ENCODE measurements at places on chromosomes 13 and 19.

- H3K4me1 ChIP-seq, result no peaks in the 10 kb centered on the region
- no peak for DNase-seq
- H3K27me3 ChIP-seq, result no peaks in the 10 kb centered on the region
- no peak overlapping the region for H3K27ac ChIP-seq
These were observed 820.5 kb upstream of the ATXN8OS start for GRCh38 chr13:69287050-69287698.

DNA sequence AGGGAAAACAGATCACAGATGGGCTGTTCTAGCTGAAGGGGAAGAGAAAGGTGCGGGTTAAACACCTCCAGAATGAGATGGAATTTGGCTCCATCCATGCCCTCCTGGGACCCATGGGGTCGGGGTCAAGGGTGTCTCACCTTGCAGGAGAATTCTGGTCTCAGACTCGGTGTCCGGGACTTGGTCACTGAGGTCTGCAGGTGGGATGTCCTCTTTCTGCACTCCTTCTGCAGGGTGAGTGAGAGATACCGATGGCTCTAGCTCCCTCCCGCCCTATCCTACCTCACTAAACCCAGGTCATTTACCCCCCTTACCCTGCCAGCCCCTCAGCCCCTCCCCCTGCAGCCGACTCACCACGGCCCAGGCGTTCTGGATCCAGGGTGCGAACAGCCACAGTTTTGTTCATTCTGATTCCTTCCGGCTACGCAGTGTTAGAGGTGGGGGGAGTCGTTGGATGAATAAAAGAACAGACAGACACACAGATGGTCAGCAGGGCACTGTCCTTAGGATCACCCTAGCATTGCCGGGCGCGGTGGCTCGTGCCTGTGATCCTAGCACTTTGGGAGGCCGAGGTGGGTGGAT, 24.1 kb downstream of the C3 start:
- no peak for DNase-seq
- no peaks in the 10 kb centered on the region for H3K4me1 ChIP-seq
- no peaks in the 10 kb centered on the region for H3K27me3 ChIP-seq
- H3K4me3 ChIP-seq, result no peak overlapping the region
- no peak overlapping the region for H3K27ac ChIP-seq
- no peaks in the 10 kb centered on the region for H3K36me3 ChIP-seq

DNA sequence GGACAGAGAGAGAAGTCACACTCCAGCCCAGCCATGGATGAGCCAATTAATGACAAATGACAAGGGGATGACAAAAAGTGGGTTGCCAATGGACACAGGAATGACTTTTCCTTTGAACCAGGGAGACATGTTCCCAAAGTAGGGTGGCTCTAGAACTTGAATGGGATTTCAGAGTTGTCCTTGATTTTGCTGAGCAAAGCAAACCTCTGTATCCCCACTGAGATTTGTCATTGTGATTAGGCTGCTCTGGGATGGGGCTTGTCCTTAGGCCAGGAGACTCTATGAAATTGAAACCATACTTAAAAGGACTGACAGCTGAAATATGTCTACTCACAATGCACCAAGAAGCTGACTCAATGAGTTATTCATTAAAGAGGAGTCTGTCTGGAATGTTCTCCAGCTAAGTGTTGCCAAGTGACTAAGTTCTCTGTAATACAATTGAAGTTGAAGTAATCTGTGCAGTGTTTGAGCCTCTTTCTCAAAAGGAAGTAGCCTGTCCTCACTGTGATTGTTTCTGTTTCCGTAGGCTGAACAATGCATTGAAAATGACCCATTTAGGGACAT, 69.0 kb upstream of the PCDH9 start:
- no peak overlapping the region for H3K27ac ChIP-seq
- no peak for DNase-seq
- no peaks in the 10 kb centered on the region for H3K27me3 ChIP-seq
- H3K4me1 ChIP-seq, result no peaks in the 10 kb centered on the region
- H3K4me3 ChIP-seq, result no peak overlapping the region

DNA sequence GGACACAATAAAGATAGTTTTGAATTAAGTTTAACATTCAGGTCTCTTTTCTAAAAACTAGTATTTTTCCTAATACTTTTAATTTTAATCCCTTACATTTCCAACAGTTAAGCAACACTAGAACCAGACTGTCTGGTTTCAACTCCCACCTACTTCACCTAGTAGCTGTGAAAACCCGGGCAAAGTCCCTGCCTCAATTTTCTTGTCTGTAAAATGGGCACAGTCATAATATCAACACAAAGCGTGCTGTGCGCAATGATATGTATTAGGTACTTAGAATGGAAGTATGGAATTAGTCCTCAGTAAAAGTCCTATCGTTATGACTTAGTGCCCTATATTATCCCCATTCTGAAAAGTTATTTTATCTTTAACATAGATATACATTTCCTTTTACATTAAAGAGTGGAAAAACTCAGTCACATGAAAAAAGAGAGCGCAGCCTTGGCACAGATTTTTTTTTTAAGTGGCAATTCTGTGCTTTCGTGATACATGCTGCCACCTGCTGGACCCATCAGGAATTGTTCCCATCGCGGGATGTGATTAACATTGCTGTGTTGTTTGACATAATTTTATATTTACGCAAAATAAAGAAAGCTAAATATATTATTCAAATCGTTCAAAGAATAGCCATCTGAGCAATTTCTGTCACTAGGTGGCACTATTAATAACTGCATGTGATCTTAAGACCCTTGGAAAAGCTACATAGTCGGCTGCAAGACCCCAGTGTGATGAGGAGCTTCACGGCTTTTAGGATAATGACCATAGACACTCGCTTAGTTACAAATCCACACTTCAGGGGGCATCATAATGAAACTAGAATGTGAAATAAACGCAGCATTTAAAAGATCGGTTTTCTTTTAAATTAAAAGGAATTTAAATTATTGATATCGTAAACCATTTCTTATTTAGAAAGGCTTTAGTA, 59.9 kb downstream of the LIG4 start:
- H3K36me3 ChIP-seq, result no peaks in the 10 kb centered on the region
- H3K27me3 ChIP-seq, result no peaks in the 10 kb centered on the region
- H3K27ac ChIP-seq, result peak overlapping the region; percentile 77
- DNase-seq, result peak; percentile 80
- H3K4me1 ChIP-seq, result peaks cover 4% of the 10 kb centered on the region

DNA sequence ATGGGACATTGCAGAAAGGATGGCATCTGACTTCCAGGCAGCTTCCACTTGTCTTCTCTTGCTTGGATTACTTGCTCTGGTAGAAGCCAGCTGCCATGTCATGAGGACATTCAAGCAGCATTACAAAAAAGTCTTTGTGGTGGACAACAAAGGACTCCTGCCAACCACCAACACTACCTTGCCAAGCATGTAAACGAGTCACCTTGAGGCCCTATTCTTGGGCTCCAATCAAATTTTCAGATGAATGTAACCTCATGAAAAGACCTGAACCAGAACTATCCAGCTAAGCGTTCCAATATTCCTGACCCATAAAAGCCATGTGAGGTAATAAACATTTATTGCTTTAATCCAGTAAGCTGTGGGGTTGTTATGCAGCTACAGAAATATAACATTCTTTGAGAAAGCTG, 12.5 kb downstream of the PROSER1 start:
- no peaks in the 10 kb centered on the region for H3K4me1 ChIP-seq
- peaks cover 10% of the 10 kb centered on the region for H3K36me3 ChIP-seq
- no peak overlapping the region for H3K4me3 ChIP-seq
- no peak for DNase-seq
- H3K27ac ChIP-seq, result peak overlapping the region; percentile 47
- H3K27me3 ChIP-seq, result no peaks in the 10 kb centered on the region

- no peaks in the 10 kb centered on the region for H3K4me1 ChIP-seq
- H3K4me3 ChIP-seq, result no peak overlapping the region
- no peak for DNase-seq
- no peak overlapping the region for H3K27ac ChIP-seq
- H3K27me3 ChIP-seq, result no peaks in the 10 kb centered on the region
- H3K36me3 ChIP-seq, result peaks cover 44% of the 10 kb centered on the region
These were observed 8.3 kb upstream of the PRKD2 start for GRCh38 chr19:46725036-46725820.

- no peaks in the 10 kb centered on the region for H3K36me3 ChIP-seq
- H3K27ac ChIP-seq, result no peak overlapping the region
These were observed 429.9 kb downstream of the SPRY2 start for GRCh38 chr13:79910875-79911540.

GRCh38 chr13:96662036-96662435, 332.2 kb downstream of the OXGR1 start:
- no peak overlapping the region for H3K27ac ChIP-seq
- no peaks in the 10 kb centered on the region for H3K27me3 ChIP-seq
- no peak for DNase-seq
- H3K36me3 ChIP-seq, result no peaks in the 10 kb centered on the region
- no peak overlapping the region for H3K4me3 ChIP-seq
- no peaks in the 10 kb centered on the region for H3K4me1 ChIP-seq

DNA sequence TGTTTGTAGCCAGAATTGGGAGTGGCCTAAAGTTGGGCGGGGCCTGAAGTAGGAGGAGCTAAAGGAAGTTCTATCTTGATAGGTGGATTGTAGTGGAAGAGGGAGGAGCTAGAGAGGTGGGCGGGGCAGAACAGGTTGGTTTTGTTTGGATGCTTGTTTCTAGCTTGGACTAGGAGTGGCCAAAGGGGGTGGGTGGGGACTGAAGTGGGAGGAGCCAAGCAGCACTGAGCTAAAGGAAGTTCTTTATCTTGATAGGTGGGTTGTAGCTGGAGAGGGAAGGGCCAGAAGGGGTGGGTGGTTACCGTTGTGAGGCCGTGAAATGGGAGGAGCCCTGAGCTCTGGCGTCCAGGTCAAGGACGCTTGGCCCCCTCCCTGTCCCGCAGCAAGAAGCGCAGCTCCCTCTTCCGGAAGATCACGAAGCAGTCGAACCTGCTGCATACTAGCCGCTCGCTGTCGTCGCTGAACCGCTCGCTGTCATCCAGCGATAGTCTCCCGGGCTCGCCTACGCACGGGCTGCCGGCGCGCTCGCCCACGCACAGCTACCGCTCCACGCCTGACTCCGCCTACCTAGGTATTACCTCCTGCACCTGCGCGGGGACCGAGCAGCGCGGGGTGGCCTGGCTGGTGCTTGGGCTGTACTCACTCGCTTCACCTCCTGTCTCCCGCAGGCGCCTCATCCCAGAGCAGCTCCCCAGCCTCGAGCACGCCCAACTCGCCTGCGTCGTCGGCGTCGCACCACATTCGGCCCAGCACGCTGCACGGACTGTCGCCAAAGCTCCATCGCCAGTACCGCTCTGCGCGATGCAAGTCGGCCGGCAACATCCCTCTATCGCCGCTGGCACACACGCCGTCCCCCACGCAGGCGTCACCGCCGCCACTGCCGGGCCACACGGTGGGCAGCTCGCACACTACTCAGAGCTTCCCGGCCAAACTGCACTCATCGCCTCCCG, 8.0 kb downstream of the DNASE2 start:
- H3K36me3 ChIP-seq, result peaks cover under 1% of the 10 kb centered on the region
- no peak overlapping the region for H3K27ac ChIP-seq
- DNase-seq, result peak; percentile 86
- no peaks in the 10 kb centered on the region for H3K27me3 ChIP-seq

GRCh38 chr19:37594982-37595382, 306 bp downstream of the ZNF540 start:
- H3K27me3 ChIP-seq, result no peaks in the 10 kb centered on the region
- H3K27ac ChIP-seq, result peak overlapping the region; percentile 99
- peak; percentile 72 for DNase-seq
- no peaks in the 10 kb centered on the region for H3K36me3 ChIP-seq
- peaks cover 2% of the 10 kb centered on the region for H3K4me1 ChIP-seq
- peak overlapping the region; percentile 83 for H3K4me3 ChIP-seq

DNA sequence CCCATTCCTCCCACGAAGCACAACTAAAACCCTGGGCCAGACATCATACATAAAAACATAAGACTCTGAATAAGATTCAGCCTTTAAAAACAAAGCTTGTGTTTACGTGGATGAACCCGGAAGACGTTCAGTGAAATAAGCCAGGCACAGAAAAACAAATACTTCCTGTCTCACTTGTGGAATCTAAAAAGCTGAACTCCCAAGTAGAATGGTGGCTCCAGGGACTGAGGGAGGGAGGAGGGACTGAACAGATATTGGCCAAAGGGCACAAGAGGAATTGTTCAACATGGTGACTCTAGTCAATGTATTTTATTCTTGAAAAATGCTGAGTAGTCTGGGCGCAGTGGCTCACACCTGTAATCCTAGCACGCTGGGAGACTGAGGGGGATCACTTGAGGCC, 35.7 kb upstream of the TPM4 start:
- H3K4me1 ChIP-seq, result peaks cover 9% of the 10 kb centered on the region
- no peak overlapping the region for H3K4me3 ChIP-seq
- no peaks in the 10 kb centered on the region for H3K27me3 ChIP-seq
- no peaks in the 10 kb centered on the region for H3K36me3 ChIP-seq

DNA sequence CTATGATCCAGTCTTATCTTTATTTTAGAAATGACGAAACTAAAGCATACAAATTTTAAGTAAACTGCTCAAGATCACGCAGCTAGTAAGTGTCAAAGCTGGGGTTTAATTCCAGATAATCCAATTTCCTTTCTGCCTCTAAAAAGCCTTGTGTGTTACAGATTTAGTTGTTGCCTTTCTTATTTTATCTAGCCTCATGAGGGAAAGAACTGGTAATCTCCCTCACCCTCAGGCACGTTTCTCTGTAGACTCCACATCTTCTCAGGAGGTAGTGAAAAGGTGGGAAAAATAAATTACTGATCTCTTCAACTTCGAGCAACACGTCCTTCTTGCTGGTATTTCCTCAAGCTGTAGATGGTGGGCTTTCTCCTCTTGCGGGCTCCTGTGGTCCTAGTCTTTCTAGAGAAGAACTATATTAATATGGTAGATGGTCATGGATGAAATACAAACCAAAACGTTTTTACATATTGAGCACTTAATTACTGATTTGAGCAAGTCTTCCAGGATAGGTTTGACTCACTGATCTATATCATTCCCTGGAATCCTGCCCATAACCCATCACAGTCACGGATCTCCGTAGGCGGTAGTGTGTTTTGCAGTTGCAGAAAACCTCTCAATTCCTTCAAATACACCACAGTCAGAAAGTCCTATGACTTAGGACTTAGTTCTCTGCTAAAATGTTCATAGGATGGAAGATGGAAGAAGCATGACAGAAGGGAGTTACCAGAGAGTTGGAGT, 519.5 kb downstream of the DCT start:
- no peak overlapping the region for H3K27ac ChIP-seq
- H3K36me3 ChIP-seq, result no peaks in the 10 kb centered on the region
- no peaks in the 10 kb centered on the region for H3K27me3 ChIP-seq
- H3K4me1 ChIP-seq, result no peaks in the 10 kb centered on the region
- DNase-seq, result no peak
- H3K4me3 ChIP-seq, result no peak overlapping the region

DNA sequence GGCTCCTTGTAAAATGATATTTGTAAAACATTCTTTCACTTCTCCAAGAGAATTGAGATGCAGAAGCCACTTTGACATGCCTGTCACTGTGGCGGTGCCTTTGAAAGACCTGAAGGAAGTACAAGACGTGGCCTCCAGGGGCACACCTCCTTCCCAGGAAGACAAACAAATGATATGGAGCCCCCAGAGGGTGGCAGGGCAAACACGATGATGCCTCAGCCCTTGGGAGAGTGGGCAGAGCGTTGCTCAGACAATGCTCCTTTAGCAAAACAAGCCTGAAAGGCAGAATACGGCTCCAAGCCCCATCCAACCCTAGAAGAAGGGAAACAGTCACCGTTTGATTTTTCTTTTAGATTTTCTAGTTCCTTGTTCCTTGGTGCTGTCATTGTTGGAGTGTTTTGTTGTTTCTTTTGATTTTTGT, 9.2 kb upstream of the ATP12A start:
- no peaks in the 10 kb centered on the region for H3K27me3 ChIP-seq
- no peak overlapping the region for H3K4me3 ChIP-seq
- no peak overlapping the region for H3K27ac ChIP-seq
- H3K36me3 ChIP-seq, result no peaks in the 10 kb centered on the region
- DNase-seq, result peak; percentile 73
- no peaks in the 10 kb centered on the region for H3K4me1 ChIP-seq
